ENCODE measurements at places on chromosomes 5 and 9. TPM values are rescaled to one million over a fixed set of nuclear protein-coding genes. Genes with fewer than 3 reads are reported as not detected.

Gene PCSK1
- 4.5 TPM for total RNA-seq

Gene DEPDC1B
- total RNA-seq, result 50.5 TPM

- no peak for DNase-seq
These were observed 13.1 kb downstream of the IL7R start for GRCh38 chr5:35869685-35870277.

Gene SPATA31A7
- not detected for total RNA-seq

Gene NOP16
- total RNA-seq, result 52.1 TPM

GRCh38 chr9:18058564-18059442 lies 415.1 kb upstream of the ADAMTSL1 start:
- DNase-seq, result no peak

DNA sequence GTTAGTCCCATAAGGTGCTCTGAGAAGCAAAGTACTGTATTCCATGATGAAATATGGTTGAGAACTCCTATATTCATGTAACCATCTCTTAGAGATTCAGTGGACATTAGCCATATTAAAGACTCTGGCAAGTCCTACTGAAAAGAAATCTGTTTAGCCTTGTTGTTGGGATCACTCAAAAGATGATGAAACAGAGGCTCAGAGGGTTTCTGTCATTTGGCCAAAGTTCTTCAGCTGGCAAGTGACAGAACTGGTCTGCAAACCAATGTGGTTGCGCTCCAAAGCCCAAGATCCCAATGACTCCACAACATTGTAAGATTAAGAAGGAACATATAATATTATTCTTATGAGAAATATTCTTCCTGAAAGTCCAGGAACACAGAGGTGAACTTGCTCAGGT lies 462.9 kb downstream of the ACTL7B start:
- no peak for DNase-seq
